ENCODE measurements at places on chromosomes 6 and 20.

DNA sequence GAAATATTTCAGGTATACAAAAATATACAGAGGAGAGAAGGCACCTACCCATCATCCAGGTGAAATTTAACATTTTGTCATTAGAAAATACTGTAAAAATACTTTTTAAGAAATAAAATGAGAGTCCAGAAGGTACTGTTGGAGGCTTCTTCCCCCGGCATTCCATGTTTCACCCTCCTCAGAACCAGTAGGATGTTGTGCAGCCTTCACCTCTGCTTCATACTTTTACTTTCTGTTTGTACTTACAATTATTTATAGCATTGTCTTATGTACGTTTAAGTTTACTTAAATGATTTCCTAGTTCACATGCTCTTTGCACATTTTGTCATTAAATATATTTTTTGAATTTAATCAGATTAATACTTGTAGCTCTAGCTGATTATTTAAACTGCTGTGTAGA is 30.9 kb downstream of the TMEM200A start:
- DNase-seq, result no peak

GRCh38 chr6:27407153-27407814 is 18.7 kb downstream of the ZNF391 start:
- DNase-seq, result no peak

- no peak for DNase-seq
Measured at GRCh38 chr6:1580109-1580508, 29.6 kb upstream of the FOXC1 start.

GRCh38 chr6:106502559-106502958 is 126.7 kb downstream of the RTN4IP1 start:
- DNase-seq, result no peak

DNA sequence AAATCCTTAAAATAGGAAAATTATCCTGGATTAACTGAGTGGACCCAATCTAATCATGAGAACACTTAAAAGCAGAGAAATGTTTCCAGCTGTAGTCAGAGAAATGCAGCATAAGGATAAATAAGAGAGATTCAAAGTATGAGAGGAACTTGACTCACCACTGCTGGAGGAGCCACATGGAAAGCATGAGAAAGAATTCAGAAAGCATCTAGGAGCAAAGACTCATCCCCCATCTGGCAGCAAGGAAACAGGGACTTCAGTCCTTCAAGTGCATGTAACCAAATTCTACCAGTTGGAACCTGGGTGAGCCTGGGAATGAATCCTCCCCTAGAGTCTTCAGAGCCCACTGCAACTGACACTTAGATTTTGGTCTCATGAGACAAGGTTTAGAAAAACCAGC is 33.7 kb downstream of the RNF146 start:
- no peak for DNase-seq

GRCh38 chr6:100320686-100321085 is 144.0 kb downstream of the SIM1 start:
- DNase-seq, result no peak

DNA sequence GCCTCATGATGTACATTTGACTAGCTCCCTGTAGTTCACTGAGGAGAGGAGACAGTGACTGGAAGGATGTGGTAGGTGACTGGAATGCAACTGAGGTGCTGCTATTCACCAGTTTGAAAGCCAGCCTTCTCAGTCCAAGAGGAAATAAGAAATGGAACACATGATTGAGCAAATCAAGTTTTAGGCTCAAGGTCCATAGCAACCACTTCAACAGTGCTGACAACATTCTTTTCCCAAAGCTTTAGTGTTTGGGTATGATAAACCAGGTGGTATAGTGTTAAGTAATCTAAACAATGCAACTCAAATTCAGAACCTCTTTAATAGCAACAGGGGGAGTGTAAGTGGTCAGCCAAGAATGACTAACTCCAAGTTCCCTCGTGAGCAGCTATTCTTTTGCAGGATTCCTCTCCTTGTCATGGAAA is 9.2 kb downstream of the ZHX3 start:
- DNase-seq, result no peak

- DNase-seq, result no peak
Measured at GRCh38 chr6:87257046-87257445, 65.3 kb upstream of the SMIM8 start.

DNA sequence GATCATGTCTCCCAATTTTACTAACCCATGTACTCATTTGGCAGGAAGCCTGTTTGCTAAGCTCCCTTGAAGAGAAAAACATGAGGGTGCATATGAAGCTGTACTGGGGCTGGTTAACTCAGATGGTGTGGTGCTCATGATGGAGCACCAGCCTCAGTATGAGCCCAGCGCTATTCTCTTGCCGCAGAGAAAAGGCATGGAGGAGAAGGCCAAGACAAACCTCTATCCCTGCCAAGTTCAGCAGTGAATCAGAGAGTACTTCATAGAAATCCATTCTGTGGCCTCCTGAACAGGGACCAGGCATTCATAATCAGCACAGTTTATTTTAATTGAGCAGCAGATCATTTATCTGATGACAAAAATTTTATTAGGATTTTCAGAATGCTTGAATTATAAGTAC is 398.1 kb downstream of the LMBRD1 start:
- DNase-seq, result no peak

DNA sequence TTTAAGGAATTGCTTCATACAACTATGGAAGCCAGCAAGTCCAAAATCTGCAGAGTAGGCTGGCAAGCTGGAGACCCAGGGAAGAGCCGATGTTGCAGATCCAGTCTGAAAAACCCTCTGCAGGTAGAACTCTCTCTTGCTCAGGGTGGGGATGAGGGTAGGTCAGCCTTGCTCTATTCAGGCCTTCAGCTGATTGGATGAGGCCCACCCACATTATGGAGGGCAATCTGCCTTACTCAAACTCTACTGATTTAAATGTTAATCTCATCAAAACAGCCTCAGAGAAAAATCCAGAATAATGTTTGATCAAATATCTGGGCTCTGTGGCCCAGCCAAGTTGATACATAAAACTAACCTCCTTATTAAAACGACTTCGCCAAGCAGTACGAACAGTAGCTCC is 29.7 kb upstream of the RNF24 start:
- no peak for DNase-seq

- no peak for DNase-seq
Measured at GRCh38 chr20:25669826-25670422, 26.7 kb downstream of the ZNF337 start.

DNA sequence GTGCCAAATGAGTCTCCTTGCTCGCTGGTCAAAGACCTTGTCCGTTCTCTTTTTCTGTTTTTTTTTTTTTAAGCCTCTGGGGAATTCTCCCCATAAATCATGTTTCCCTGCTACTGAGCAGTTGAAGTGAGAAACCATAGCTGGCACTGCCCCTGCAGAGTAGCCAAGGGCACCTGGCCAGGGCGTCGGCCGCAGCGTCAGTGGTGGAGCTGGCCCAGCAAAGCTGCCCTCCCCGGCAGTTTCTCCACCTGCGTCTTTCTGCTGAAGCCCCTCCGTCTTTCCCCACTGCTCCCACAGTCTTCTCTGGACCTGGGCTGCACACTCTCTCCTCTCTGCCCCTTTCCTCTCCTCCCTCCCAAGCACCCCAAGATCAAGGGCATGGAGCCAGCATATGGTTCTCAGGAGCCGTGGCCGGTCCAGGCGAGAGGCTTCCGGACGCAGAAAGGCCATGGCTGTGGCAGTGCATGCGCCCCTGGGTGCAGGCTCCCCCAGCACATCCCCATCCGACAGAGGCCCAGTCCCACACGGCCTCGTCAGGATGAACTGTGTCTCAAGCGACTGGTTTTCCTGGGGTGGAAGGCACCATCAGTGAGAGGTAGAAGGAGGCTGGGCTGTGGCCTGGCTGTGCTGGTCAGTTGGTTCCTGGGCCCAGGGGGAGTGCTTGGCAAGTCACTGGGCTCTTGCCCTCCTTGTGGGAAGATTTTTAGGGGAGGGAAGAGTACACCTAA is 218.1 kb downstream of the ERMARD start:
- no peak for DNase-seq

DNA sequence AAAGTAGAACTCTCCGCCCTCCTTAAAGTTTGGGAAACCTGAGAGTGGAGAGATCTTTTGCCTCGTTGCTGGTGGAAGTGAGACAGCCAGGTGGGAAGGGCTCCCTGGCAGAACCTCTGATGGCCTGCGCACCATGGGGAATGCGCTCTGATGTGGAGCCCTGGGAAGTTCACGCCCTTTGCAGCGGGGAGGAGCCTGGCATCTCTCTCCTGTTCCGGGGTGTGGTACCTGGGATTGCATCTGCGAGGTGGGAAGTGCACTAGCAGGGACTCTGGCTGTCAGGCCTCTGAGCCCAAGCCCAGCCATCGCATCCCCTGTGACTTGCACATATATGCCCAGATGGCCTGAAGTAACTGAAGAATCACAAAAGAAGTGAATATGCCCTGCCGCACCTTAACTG is 159.8 kb downstream of the AKAP7 start:
- DNase-seq, result no peak

DNA sequence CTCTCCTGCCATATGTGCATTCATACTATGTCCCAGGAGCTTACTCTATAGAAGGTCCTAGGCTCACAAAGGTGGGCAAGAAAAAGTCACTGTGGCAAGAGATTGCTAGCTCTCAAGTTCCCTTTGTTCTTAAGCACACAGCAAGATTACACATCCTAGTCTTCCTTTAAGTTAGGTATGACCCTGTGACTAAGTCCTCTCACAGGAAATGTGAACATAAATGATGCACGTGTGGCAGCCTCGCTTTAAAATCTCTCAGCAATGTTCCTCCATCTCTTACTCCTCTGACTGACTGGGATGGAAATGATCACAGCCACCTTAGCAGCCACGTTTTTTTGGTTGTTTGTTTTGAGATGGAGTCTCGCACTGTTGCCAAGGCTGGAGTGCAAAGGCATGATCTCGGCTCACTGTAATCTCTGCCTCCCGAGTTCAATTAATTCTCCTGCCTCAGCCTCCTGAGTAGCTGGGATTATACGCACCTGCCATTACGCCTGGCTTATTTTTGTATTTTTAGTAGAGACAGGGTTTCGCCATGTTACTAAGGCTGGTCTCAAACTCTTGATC is 35.7 kb upstream of the HAO1 start:
- DNase-seq, result no peak

GRCh38 chr6:160781298-160781697 is 79.3 kb downstream of the PLG start:
- DNase-seq, result no peak

- DNase-seq, result no peak
Measured at GRCh38 chr6:163668061-163668426, 253.5 kb downstream of the QKI start.

- no peak for DNase-seq
Measured at GRCh38 chr6:1536526-1537429, 72.9 kb upstream of the FOXC1 start.

DNA sequence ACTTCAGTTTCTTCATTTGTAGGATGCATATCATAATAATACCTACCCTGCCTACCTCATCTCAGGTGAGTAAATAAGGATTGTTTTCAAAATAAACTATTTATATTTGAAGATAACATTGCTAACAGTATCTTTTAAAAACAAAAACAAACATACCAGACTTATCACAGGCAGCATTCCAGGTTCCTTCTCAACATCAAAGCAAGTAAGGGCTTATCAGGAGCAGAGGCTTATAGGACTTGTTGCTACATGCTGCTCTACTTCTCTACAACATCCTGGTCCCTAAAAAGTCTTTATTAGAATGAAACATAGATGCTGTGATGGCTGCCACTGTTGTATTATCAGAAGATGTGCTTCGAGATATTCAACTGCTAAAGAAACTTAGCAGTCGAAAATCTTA is 149.2 kb upstream of the PRDM1 start:
- DNase-seq, result no peak

DNA sequence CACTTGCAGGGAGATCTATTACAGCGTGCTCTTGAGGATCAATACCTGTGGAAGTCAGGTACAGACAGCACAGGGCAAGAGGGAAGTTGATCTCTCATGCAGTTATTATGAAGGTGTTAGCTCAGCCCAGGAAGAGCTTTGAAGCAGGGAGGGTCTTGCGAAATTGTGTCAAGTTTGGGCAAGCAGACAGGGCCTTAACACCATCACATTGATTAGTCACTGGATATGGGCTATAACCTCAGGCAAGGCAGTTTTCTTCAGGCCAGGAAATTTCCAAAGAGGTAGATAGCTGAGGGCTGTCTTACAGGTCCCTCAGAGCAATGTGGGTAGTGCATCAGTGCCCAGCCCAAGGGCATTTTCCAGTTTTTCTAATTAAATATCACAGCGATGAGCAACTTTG is 643.8 kb downstream of the DHX35 start:
- no peak for DNase-seq

DNA sequence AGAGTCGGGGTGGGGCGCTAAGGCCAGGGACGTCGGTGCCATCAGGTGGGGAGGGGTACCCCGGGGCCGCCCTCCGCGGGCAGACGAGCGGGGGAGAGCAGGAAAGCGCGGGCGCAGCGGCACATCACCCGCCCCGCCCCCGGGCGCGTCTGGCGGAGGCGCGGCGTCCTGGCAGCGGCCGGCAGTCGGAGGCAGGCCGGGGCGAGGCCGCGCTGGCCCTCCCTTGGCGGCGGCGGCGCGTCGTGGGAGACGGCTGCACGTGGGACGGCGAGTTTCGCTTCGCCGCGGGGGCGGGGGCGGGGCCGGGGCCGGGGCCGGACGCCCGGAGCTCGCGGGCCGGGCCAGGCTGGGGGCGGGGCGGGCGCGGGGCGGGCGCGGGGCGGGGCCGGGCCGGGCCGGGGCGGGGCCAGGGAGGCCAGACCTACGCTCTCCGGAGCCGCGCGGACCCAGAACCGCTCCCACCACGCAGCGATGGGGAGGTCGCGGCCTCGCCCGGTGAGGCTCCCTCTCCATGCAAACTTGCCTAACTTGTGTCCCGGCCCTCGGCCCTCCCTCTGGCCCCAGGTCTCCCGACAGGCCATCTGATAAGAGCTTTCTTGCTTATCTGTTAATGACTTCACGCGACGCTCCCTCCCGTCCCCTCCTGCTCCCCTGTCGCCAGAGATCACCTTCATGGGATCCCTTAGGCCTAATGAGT is 12.5 kb downstream of the ITPR3 start:
- peak; percentile 82 for DNase-seq

- no peak for DNase-seq
Measured at GRCh38 chr6:31692353-31692752, 10.8 kb downstream of the ABHD16A start.

GRCh38 chr6:154463573-154464419 is 46.7 kb downstream of the CNKSR3 start:
- no peak for DNase-seq

DNA sequence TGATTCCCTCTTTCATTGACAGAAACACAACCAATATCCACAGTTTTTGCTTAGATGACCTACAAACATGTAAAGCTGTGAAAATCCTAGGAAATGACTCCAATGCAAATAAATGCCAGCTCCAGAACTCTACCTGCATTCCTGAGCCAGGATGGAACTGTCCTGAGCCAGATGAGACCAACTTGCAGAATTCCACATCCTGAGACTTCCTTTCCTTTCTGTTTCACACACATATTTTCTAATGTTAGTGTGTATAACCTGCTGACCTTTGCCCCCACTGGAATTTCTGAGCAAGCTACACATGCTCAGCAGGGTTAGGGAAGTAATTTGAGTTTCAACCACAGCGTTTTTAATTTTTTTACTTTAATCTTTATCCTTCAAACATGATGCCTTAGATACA is 69.6 kb upstream of the ADGRF1 start:
- no peak for DNase-seq
